Testis (tissue), 5 donors: ENCODE measurements at places on chromosomes 2 and 18.

DNA sequence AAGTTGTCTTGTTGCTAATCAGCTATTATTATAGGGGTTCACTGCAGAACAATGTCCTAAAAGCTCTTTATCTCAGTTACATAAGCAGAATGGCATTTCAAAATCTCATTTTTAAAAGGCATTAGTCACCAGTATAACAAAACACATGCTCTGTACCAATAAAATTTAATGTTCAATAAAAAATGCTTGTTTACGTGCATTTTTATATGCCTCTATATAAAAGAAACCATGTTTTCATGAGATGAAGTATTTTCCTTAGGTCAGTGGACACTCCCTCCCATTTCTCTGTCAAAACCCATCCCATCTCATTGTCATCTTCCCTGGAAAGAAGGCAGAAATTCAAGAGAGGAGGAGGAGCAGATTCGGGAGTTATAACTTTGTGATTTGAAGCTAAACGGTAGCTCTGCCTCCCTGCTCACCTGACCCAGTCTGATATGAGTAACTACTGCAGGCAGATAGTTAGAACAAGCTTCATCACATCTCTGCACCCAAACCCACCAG lies 231.9 kb upstream of the SIX2 start:
- no peak for DNase-seq

DNA sequence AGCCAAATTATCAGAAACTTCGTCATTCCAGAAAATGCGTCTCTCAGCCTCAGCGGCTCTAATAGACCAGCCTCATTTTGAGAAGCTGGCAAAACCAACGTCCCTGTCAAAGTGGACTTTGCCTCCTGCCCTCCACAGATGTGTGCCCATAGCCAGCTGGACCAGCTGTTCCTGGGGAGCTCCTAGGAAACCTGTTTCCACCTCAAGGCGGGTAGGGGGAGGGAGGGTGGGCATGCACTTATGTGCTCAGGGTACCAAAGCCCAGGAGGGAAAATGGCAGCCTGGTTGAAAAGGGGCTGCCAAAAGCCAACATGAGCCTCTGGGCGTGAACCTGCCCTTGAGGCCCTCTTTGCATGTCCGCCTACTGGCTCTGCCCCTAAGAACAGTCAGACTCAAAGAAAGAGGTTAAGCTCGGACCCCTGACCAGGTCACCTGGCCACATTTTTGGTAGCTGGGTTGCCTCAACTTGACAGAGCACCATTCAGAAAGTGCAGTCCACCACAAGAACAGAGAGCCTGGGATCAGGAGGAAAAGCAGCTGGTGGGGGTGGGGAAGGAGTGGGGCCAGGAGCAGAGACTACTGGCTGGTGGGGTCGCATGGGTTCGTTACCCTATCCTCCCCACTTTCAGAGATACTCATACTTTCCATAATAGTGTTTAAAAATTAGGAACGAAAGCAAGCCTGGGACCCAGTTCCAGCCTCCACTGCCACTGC lies 3.5 kb downstream of the PER2 start:
- DNase-seq, result no peak

GRCh38 chr2:233817361-233817911 lies 36.9 kb downstream of the HJURP start:
- no peak for DNase-seq

GRCh38 chr18:3819961-3820360 lies 370.0 kb downstream of the TGIF1 start:
- DNase-seq, result no peak

DNA sequence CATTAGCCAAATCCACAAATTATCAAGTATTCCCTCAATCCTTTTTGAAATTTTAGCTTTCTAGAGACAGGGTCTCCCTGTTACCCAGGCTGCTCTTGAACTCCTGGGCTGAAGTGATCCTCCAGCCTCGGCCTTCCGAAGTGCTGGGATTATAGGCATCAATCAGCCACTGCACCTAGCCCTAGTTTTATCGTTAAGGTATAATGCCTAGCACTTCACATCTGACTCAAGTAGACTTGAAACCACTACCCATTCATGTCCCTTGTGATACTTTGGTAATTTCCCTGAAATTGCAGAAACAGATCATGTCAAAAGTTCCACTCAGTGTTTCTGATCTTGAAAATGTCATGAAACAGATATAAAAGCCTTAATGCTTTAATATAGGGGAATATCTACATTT lies 26.3 kb downstream of the MEX3C start:
- DNase-seq, result no peak

DNA sequence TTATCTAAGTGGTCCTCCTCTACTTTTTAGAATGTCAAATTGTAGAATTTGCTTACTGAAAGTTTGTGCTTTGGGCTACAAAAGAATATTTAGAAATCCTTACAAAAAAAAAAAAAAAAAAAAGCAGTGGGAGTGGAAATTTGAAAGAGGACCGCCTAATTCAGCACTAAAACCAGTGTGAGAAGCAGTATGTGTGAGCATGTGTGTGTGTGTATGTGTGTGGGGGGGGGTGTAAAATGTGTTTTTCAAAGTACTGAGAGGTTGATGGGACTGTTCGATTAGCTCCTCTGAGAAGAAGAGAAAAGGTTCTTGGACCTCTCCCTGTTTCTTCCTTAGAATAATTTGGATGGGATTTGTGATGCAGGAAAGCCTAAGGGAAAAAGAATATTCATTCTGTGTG lies at the start of gene VIT:
Gene VIT (plus strand): TSS at position 175 of the 400 bp plus-strand sequence. CDS start 19,664 bp downstream, outside the sequence.
- no peak for DNase-seq

GRCh38 chr18:63686871-63687270 lies 15.9 kb upstream of the SERPINB11 start:
- DNase-seq, result no peak

GRCh38 chr2:2872713-2873449 lies 504.7 kb downstream of the EIPR1 start:
- DNase-seq, result no peak

DNA sequence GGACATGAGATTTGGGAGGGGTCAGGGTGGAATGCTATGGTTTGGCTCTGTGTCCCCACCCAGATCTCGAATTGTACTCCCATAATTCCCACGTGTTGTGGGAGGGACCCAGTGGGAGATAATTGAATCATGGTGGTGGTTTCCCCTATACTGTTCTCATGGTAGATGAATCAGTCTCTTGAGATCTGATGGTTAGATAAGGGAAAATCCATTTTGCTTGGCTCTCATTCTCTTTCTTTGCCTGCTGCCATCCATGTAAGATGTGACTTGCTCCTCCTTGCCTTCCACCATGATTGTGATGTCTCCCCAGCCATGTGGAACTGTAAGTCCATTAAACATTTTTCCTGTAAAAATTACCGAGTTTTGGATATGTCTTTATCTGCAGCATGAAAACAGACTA lies 80.9 kb upstream of the GALNT5 start:
- no peak for DNase-seq

DNA sequence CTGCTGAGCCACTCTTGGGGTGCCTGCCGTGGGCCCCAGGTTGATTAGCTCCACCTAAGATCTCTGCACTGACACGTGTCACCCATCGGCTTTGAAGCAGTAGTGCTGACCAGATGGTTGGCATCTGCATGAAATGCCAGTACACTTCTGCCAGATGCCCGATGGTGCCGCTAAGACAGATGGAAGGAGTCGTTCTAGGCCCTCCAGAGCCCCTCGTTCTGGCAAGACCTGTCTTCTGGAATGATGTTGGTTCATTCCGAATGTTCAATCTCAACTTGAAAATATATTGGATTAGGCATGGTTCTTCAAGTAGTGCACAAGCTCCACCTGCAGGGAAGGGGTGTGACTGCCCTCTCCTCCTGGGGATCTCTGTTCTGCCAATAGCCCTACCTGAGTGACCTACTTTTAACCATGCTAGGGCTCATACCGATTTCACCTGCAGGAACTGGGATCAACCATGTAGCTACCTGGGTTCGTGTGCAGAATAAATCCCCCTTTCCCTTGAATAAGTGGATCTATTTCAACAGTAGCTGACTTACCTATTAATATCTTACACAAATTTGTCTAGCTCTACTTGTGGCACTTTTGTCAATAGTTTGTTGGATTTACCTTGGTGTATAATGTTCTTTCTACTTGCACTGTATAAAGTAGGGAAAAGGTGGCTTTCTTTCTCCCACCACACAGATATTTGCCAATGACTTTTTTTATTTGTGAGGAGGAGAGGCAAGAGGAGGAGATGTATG lies 342.6 kb downstream of the CTNNA2 start:
- DNase-seq, result peak; percentile 61

DNA sequence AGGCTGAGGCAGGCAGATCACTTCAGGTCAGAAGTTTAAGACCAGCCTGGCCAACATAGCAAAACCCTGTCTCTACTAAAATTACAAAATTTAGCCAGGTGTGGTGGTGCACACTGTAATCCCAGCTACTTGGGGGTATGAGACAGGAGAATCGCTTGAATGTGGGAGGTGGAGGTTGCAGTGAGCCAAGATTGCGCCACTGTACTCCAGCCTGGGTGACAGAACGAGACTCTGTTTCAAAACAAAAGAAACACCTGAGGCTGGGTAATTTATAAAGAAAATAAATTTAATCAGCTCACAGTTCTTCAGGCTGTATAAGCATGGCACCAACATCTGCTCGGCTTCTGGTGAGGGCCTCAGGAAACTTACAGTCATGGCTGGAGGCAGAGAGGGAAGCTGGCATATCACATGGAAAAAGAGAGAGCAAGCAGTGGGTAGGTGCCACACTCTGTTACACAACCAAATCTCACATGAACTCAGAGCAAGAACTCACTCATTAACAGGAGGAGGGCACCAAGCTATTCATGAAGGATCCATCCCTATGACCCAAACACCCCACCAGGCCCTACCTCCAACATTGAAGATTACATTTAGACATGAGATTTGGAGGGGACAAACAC lies 244.1 kb upstream of the RBBP8 start:
- no peak for DNase-seq

DNA sequence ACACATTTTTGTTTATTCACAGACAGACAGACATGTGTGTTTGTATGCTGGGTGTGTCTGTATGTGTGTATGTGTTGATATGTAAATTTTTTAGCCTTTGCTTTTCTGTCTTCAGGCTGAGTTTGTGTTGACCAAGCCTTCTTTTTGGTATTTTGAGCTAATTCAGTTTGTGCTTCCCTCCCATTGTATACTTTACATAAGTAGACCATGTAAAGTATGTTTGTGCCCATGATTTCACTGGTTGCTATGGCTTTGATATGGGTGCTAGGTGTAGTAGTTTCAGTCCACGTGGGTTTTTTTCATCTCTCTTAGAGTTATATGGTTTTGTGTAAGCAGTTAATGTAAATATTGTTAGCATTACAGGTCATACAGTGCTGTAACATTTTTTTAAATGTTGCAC lies 129.4 kb upstream of the EPC2 start:
- no peak for DNase-seq

DNA sequence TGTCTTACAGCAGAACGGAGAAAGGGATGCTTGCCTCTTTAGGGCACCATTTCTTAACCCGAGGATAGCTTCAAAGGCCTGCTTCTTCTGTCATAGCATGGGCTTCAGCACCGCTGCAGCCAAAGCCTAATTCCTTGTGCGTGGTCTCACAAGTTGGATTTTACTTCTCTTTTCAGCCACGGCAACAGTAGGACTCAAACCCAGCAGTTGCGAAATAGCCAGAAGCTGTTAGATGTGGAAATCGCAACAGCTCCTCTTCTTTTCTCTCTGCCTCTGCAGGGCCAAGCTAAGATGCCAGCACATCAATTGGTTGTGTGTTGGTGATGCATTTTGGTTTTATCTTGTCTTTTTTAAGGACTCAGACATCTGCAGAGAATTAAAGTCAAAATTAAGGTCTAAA lies 3.1 kb downstream of the NRXN1 start:
- DNase-seq, result no peak

- no peak for DNase-seq
Measured at GRCh38 chr2:62686012-62686685, 19.4 kb upstream of the EHBP1 start.

- DNase-seq, result no peak
Measured at GRCh38 chr18:27839141-27839540, 337.8 kb downstream of the CDH2 start.

DNA sequence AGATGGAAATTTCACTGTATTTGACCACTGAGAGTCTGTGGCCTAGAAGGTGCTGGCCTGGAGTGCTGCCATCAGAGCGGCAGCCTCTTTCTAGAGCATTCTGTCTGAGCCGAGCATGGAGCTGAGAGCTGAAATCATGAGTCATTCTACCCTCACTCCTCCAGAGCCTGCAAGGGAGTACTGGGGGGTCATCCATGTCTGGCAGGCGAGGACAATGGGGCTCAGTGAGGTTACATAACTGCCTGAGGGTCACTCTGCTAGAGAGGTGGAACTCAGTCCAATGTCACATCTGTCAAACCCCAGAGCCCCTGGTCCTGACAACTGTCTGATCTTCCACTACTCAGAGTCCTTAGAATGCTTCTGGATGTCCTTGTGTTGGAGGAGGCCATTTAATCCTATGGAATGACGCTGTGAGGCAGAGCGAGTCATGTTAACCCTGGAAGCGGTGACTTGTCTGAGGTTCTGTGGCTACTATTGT lies 65.3 kb downstream of the HAUS1 start:
- DNase-seq, result peak; percentile 58

DNA sequence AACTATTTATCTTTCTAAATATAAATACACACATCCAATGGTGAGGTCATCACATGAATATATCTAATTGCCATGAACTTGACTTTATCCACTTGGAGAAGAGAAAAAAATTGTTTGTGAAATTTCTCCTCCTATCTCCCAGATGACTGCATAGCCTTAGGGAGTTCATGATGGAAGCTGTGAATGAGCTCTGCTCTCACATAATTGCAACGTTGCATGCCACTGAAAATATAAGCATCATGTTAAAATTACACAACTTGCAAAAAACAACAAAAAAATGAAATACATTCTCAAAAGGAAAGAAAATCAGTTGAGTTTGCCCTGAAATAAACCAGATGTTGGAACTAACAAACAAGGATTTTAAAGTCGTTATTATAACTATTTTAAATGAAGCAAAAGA lies 50.6 kb upstream of the OSR1 start:
- no peak for DNase-seq

DNA sequence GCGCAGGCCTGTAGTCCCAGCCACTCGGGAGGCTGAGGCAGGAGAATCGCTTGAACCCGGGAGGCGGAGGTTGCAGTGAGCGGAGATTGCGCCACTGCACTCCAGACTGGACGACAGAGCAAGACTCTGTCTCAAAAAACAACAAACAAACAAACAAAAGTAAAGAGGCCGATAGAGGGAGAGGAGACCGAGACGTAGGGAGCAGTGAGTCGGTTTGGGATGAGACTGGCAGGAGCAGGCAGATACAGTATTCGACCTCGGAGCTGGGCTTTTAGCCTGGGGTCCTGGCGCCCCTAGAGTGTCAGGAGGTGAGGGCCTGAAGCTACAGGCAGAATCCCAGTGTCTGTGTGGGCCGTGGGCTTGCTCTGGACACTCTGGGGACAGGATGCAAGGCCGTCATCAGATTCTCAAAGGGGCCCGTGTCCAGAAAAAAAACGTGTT lies 51.2 kb downstream of the SLC4A1AP start:
- DNase-seq, result no peak

- no peak for DNase-seq
Measured at GRCh38 chr2:99481941-99482340, 7.9 kb downstream of the REV1 start.

GRCh38 chr18:46398005-46398404 lies 259.0 kb downstream of the LOXHD1 start:
- no peak for DNase-seq

DNA sequence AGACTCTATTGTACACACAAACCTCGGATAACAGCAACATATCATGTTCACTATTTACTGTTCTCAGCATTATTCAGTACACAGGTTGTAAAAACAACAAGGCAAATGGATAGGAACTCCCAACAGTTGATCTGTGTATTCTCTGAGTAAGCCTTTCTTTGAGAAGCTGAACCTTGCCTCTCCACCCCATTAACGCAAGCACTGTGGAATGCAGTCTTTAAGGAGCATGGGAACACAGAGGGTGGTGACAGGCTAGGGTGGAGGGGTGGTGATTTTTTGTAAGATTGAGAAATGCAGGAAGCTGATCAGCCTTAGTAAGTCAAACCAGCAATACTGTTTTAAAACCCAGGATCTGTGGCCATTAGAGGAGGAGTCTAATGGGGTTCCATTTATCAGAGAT lies 19.6 kb upstream of the SERPINB11 start:
- no peak for DNase-seq
